ENCODE measurements at places on chromosomes 11 and 22. TPM values are rescaled to one million over a fixed set of nuclear protein-coding genes. Genes with fewer than 3 reads are reported as not detected.

DNA sequence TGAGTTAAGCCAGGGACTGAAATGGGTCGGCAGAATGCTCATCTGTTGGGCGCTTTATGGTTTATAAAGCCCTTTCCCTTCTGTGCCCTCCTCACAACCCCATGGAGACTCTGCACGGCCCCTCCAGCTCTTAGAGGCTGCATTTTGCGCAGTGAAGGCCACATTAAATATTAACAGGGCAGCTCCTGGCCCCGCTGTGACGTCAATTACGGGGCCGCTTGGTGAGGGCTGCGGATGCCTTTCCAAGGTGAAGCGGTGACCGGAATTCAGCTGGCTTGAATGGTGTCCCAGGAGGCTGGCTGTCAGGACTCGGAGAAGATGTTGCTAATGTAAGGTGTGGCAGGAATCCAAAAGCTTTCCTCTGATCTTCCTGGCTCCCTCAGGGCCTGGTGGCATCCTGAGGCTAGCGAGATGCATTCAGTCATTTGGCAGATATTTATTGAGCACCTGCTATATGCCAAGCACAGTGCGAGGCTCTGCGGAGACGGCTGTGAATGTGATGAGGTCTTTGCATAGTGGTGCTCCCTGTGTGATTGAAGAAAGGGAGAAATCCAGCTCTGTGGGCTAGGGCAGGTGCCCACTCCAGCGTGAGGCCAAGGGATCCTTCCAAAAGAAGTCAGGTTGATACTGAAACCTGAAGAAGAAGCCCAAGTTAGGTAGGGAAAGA is 10.4 kb upstream of the YWHAH start:
- DNase-seq: no peak

GRCh38 chr11:87897071-87897470 is 278.2 kb downstream of the RAB38 start:
- DNase-seq: no peak

DNA sequence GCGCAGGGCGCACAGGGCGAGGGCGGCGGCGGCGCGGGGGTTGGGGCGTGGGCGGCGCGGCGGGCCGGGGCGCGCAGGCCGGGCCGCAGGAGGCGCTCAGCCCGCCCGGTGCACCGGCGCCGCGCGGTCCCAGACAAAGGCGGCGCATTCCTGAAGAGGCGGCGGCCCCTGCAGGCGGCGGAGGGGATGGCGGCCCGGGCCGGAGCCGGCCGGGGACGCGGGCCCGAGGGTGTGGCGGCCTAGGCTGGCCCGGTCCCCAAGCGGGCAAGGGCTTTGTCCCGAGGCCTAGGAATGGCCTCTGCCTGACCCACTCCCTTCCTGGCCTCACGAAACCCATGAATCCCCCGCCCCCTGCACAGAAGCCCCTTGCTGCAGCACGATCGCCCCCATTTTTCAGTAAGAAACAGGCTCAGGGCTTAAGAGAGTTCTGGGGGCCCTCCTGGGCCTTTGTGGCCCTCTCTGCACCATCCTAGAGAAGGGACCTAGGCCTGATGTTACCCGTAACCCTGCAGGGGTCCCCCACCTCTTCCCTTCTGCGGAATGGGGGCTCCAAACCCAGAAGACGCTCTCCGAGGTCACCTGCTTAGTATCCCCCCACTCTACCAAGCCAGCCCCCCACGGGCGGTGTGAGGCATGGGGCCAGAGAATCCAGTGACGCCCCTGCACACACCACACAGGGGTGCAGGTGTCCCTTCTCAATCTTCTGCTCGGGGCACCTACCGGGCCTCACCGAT is at the start of gene RTN4R:
Gene RTN4R, minus strand, starts transcription at position 40 of the 734 bp plus-strand sequence. CDS start 226 bp downstream, outside the sequence.
- DNase-seq: no peak

- no peak for DNase-seq
Observed at GRCh38 chr11:15568440-15568839, 453.7 kb downstream of the INSC start.

DNA sequence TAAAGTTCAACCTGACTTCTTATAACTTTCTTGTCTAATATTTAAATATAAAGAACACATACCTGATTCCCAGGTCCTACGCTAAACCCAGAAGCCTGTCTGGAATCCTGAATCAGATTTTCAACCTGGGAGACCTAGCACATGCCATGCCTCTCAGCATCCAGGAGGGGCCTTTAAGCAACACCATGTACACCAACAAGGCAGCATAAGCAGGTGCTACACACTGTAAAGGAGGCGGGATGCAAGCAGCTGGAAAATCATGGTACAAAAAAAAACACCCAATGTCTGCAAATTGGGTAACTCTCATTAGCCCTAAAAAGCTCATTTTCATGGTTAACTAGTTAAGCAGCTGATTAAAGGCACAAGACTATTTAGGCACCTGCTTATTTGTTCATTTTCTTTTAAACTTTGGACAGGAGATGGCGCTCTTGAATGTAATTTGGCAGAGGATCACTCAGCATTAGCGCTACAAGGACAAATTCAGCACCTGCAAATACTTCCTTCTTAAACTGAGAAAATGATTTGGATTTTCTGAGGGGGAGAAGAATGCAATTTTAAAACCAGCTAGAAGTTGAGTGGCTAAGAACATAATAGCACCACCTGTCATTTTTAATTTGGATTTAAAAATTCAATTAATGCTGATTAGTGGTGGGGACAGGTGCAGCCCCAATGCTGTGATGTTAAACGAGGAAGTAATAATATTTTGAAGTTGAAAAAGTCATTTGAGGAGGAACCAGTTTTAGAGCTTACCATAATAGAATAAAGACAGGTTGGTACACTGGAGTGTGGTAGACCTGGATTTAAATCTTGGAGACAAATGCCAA is 104.0 kb downstream of the FAR1 start:
- peak; percentile 43 for DNase-seq

GRCh38 chr11:130906616-130907015 is 9.7 kb downstream of the SNX19 start:
- DNase-seq: no peak

Gene NUDT8
- total RNA-seq: 13.2 TPM

Gene SCGB1A1
- total RNA-seq: 1.1 TPM

- no peak for DNase-seq
Observed at GRCh38 chr11:47318166-47318565, 34.3 kb downstream of the MYBPC3 start.

DNA sequence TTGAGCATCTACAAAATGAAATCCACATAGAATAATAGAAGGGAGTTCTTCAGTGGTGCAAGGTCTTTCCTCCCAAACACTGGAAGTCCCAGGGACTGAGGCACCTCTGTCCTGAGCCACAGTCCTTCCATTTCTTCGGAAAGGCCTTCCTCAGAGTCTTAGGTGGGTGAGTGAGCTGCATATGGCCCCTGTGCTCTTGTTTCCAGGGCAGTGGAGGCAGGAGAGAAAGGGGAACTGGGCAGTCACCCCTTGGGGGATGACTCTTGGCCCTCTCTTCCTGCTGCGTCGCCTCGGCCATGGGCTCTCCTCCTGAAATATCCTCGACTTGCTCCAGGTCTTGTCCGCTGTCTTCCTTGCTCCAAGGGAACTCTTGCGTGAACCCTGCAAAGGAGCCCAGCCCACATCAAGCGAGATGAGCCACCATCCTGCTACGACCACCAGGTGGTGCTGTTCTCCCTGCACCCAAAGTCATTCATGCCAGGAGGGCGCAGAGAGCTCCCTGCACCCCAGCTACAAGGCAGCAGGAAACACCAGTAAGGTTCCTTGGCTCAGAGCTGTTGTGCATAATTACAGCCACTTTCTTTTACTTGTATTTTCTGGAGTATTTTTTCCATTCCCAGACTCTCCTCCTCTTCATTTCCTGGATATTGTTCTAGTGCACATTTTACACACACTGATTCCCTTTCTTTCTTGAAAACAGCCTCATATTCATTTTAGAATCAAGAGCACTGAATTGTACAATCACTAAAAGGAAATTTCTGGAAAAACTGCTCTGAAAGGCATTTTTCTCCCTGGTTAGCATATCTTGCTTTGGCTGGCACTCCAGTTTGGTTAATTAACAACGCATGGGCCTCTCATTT is 397.8 kb downstream of the OPCML start:
- peak; percentile 32 for DNase-seq

GRCh38 chr11:67120881-67121710 is 2.0 kb downstream of the KDM2A start:
- peak; percentile 13 for DNase-seq

- DNase-seq: no peak
Observed at GRCh38 chr11:78708388-78708787, 133.7 kb upstream of the NARS2 start.

DNA sequence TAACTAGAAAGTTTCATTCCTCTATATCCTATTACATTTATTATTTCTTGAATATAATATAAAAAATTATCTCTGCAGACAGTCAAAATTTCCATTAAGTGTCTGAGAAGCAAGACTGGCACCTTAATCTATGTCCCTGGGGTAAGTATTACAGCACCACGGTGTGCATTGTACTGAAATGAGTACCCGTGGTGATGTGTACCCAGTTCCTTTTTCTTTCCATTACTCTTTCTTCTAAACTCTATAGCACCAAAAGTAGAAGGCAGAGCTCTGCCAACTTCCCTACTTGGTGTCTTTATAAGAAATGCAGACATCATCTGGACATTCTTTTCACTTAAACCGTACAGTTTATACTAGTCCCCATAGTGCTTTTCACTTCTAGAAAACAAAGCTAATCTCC is 161.7 kb downstream of the GUCY1A2 start:
- DNase-seq: no peak

GRCh38 chr11:15819679-15820286 is 536.6 kb downstream of the SOX6 start:
- peak; percentile 27 for DNase-seq

DNA sequence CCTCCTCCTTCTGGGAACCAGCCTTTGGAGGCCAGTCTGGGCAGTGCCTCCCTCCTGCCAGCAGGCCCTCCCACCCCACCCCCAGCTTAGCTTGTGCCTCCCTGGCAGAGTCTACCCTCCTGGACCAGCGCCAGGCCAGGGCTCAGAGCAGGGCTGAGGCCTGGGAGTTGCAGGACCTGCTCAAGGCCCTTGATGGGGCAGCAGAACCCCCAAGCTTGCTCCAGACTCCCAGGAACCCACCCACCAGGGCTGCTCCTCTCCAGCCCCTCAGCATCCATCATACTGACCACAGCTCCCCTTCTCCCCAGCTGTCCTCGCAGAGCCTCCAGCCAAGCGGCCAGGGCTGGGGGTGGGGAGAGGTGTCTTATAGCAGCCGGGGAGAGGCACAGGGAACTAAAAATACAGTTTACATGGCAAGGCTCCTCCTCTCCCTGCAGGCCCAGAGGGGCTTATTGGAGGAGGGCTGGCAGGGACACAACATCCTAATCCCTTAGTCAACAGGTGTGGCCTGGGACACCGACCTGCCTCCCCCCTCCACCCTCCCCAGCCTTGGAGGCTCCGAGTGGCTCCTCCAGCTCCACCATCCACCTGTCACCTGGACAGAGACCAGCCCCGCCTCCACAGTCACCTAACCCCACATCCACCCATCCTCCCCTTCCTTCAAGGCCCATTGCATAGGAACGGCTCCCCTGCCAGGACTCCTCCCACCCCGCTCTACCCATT is 5.2 kb upstream of the MB start:
- no peak for DNase-seq

DNA sequence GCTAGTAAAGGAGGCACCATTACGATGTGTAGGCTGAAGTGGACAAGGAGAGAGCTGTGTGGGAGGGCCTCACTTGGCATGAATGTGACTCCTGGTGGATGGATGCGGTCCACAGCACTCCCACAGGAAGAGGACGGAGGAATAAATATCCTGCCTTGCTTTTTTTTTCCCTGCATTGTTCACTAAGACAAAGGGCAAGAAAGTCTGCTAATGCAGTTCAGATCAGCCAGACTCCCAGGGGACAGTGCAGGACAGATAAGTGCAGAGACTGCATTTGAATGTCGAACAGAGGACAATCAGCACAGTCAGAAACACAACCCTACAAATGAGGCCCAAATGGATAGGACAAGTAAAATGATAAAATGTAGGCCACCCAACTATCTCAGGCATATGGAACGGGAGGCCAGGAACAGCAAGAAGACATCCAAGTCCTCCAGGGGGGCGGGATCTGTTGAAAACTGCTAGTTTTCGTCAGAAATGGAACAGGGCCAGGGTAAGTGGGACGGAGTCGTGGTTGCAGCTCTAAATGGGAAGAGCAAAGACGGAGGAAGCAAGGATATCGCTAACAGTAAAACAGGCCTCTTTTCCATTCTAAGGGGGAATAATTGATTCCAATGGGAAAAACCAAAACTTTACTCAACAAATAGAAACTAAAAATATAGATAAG is 25.2 kb upstream of the OR8B8 start:
- DNase-seq: no peak

Gene ALDH3B2
- total RNA-seq: not detected

DNA sequence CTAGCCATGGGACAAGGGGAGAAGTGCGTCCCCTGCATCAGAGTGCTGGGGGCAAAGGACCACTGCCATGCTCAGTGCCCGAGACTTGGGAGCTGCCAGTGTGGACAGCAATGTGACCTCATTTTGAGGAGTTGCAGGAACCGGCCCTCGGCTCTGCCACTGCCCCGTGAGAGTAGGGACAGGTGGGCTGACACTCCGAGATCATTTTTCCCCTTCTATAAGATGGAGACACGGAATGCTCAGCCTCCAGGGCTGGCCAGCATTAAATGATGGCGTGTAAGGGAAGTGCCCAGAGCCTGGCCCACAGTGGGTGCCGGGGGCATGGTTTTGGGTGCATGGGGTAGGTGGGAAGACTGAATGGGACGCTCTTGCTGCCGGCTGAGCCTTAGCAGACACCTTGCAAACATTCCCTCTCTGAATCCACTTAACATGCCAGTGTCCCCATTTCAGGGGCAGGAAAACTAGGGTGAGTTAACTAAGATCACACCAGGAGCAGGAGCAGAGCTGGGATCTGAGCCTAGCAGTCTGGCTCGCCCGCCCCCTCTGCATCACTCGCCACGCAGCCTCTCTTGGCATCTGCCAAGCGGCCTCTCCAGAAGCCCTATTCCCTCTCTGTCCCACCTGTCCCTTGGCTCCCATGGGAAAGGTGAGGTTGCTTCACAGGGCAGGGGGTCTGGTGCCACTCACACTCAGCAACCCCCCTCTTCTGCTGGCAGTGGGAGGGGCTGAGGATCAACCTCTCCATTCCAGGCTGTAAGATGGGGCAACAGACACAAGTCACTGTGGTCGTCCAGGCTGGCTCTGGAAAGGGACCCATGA is 13.6 kb downstream of the NPTXR start:
- no peak for DNase-seq

DNA sequence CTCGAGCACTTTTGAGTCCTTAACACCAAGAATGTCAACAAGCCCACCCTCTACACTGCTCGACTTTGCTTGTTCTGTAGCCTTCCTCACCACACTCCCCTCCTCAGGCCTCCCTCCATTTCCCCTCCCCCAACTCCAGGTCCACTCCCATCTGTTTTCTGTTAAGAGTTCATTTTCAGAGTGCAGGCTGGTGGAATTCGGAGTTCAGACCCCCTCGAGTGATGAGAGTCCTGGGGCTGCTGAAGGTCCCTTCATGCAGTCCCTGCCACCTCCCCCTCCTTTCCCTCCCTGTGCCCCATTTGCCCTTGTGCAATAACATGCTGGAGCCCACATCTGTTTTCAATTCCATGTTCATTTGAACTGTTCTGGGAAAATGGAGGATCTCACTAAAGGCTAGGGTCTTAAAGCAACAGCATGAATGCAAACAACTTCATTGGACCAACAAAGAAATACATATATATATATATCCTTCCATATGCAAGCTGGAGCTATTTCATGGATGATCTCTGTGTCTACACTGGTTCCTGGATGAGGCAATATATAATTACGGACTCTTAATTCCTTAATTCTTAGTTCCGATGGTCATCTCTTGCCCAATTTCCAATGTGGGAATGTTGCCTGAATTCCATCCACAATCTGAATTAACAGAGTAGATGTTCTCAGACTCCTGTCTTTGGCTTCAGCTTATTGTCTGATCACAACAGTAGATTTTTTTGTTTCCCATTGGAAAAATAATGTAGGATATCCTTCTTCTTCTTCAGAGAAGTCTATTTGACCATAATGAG is 340.4 kb downstream of the ETS1 start:
- DNase-seq: no peak

GRCh38 chr11:43931717-43932039 is 10.8 kb upstream of the C11orf96 start:
- no peak for DNase-seq

All from Panc1 (cell line).